ENCODE measurements at places on chromosomes 13 and 19.

GRCh38 chr19:10832939-10833296 is 3.1 kb downstream of the TMED1 start:
- DNase-seq, result no peak

GRCh38 chr19:28972058-28972852 is 240.7 kb downstream of the UQCRFS1 start:
- no peak for DNase-seq

DNA sequence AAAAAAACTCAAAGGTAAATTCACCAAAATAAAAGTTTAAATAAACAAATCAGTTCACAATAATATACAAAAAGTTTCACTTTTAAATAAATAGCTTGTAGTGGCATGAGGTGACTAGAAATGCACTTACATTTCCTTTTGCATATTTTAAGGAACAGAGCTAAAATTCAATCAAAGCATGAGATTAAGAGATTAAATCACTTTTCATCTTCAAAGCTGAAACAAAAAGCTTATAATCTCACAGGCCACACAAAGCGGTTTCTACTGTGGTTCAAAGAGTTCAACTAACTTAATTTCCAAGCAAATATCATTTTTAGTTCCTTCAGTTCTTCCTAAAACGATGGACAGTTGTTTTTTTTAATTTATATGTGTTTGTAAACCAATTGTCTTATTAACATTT is 38.9 kb downstream of the TSC22D1 start:
- no peak for DNase-seq

- no peak for DNase-seq
Measured at GRCh38 chr13:73664851-73665250, 469.4 kb downstream of the KLF12 start.

DNA sequence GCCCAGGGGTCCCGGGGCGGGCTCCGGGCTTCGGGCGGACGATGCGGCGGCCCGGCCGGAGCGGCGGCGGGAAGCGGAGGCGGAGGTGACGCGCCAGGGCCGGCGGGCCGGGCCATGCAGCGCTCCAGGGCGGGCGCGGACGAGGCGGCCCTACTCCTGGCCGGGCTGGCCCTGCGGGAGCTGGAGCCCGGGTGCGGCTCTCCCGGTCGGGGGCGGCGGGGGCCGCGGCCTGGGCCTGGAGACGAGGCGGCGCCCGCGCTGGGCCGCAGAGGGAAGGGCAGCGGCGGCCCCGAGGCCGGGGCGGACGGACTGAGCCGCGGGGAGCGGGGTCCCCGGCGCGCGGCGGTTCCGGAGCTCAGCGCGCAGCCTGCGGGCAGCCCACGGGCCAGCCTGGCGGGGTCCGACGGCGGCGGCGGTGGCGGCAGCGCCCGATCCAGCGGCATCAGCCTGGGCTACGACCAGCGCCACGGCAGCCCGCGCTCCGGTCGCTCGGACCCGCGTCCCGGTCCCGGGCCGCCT is 362 bp downstream of the WTIP start:
- no peak for DNase-seq

GRCh38 chr19:4972509-4973230 is 3.8 kb downstream of the KDM4B start:
- DNase-seq, result no peak

GRCh38 chr13:58933475-58933874 is 1230.3 kb downstream of the DIAPH3 start:
- DNase-seq, result no peak

GRCh38 chr19:6059396-6059947 is 50.8 kb downstream of the RFX2 start:
- DNase-seq, result no peak

- peak; percentile 77 for DNase-seq
Measured at GRCh38 chr19:18700501-18701249, 17.2 kb downstream of the CRTC1 start.

GRCh38 chr13:111916201-111916600 is 150.7 kb upstream of the SOX1 start:
- no peak for DNase-seq

DNA sequence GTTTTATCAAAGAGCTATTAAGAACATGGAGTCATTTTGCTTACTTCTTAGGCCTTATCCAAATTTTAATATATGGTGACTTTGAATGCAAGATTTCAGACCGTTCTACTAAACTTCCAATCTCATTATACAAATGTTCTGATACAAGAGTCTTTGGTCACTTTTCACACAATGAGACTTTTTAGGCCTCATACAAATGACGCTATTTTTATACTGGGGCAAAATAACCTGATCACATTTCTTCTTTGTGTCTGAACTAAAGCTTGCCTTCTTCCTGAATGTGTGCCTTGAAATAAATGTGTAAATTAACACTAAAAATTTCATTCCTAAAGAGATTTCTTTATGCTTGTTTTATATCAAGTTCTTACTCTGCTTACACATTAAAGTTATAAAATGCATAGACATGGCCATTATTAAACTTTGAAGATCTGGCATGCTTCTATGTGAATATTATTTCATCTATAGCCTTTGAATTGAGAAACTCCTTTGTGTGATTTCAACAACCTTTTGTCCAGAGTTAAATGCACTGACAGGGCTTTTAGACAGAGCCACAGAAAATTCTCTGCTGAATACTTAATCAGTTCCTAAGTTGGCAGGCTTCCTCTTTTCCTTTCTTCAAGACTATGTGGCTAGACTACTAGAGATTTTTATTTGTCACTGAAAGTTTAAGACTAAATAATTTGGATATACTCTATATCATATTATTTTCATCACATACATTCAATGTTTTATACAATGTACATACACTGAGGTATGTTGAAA is 86.1 kb downstream of the EDNRB start:
- DNase-seq, result no peak

GRCh38 chr13:41452462-41452861 is 4.9 kb upstream of the RGCC start:
- no peak for DNase-seq

DNA sequence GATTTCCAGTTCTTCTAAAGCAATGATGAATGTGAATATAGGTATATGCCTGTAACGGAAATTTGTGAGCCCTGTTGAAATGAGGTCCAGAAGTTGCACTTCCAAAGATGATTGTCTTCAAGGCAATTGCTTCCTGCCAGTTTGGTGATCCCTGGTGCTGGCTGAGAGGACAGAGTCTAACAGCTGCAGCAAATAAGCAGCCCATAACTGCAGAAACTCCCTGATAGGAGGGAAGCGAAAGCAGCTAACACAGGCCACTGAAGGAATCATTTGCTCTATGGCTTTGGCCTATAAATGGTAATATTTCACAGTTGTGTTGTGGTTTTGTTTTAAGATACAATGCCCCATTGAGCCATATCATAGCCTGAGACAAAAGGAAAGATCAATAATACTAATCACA is 451.5 kb upstream of the MIR17HG start:
- no peak for DNase-seq

GRCh38 chr13:98765996-98766519 is 13.6 kb upstream of the SLC15A1 start:
- no peak for DNase-seq

GRCh38 chr13:111610081-111610480 is 289.6 kb downstream of the TEX29 start:
- no peak for DNase-seq

- DNase-seq, result no peak
Measured at GRCh38 chr13:21117104-21117809, 55.9 kb upstream of the LATS2 start.

- no peak for DNase-seq
Measured at GRCh38 chr13:20696073-20696472, 7.4 kb upstream of the IL17D start.

DNA sequence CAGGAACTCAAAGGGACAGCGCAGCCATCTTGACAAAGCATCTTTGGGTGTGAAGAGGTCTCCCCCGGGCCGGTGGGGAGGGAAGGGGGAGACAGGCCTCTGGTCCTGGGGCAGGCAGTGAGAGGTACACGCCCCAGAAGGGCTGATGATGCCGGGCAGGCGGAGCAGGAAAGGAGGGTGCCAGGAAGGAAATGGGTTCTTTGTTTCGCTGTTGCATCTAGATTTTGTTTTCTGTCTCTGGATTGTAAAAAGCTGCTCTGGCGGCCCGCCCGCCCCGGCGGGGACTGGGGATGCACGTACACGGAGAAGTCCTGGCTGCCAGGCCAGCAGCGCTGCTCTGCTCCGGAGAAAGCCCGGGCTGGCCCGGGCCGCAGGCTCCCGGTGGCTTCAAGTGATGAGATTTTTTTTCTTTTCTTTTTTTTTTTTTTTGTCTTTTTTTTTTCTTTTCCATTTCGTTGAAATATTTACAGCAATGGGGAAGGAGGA is 13.2 kb upstream of the ASF1B start:
- DNase-seq, result peak; percentile 48

DNA sequence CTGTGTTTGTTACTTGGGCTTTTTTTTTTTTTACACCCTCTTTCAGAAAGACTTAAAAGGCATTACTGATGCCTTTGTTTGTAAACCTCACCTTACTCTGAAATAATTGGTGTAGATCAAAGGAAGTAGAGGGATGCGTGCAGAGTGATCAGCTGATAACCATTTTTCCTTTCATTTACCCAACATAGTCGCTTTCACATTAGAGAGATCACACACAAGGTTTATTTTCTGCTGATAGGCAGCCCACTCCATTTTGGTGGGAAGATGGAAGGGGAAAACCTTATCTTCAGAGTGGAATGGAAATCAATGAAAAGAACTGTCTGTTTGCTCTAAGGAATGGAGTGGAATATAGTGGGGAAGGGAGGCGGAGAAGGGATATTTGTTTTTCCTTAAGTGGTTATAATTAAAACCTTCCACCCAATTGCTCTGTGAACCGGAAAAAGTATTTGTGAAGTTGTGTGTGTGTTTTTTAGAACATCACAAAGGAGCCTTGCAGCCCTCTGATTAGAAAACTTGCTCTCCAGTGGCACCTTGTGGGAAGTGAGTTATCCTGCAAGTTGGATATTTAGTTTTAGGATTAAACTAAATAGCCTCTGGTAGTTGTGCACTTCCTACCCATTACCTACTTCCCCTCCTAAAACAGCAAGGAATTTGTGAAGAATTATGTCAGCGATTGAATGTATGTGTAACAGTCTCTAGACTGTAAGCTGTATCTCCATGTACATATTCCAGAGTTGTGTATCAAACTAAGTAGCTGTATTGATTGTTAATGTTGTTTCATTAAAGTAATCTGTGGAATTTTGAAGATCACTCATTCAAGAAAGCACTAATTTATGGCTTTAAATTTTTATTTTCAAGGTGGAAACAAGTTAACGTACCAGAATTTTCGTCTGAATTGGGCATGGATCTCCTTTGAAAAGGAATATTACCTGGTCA is 76.8 kb downstream of the FREM2 start:
- DNase-seq, result peak; percentile 1

- DNase-seq, result peak; percentile 84
Measured at GRCh38 chr13:51451467-51452360, 1.1 kb downstream of the INTS6 start.

DNA sequence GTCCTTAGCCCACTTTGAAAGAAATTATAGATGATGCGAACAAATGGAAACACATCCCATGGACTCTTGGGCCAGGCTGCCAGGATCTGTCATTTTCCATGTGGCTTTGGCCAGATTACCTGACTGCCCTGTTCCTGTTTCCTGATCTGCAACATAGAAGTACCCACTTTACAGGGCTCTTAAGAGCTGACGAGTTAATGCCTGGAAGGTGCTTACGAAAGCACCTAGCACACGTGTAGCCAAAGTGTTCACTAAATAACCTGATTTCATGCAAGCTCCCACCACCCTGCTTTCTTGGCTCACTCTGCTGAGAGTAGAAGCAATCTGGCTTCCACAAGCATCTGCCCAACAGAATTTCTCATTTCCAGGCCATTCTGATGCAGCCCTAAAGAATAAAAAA is 575.2 kb downstream of the MYO16 start:
- DNase-seq, result no peak

DNA sequence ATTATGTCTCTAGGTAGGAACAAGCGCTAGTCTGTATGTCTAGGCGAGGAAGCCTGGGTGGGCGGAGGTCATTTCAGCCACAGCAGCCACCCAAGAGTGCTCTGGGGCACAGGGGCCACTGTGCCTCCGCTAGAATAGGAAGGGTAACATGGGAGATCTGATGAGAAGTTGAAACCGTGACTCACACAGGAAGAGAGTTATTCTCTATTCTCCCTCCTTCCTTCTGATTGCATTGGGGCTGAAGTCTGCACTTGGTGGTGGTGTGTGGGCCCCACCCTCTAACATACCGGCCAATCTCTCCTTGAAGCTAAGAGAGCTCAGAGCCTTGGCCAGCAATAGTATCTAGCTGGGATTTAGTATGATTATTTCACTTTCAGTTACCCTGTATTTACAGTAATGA is 20.3 kb upstream of the GGACT start:
- DNase-seq, result peak; percentile 32

GRCh38 chr13:98875146-98875729 is 102.6 kb downstream of the DOCK9 start:
- no peak for DNase-seq

- DNase-seq, result no peak
Measured at GRCh38 chr19:44747739-44748425, 626 bp upstream of the BCL3 start.

DNA sequence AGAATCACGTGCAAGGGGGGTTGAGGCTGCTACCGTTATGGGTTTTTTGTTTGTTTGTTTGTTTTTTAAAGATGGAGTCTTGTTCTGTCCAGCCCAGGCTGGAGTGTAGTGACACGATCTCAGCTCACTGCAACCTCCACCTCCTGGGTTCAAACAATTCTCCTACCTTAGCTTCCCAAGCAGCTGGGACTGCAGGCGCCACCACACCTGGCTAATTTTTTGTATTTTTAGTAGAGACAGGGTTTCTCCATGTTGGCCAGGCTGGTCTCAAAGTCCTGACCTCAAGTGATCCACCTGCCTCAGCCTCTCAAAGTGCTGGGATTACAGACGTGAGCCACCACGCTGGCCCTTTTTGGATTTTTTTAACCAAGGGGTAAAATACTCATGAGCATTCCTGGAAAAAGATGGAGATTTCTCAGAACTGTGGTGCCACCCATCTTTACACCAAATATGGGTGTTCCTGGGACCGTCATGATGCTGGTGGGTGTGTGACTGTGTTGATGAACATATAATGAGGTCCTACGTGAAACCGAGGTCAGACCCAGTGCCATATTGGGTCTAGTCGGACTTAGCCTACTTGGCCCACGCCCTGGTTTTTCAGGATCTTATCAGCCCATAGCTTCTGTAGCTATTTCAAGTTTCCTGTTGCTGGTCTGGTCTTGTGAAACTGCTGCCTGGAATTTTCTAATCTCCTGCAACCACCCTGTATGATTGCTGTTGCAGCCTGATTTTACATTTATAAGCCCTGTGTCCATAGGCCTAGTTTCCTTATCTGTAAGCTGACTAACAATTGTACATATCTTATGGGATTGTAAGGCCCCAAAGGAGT is 6.2 kb downstream of the PPP1R15A start:
- peak; percentile 20 for DNase-seq

DNA sequence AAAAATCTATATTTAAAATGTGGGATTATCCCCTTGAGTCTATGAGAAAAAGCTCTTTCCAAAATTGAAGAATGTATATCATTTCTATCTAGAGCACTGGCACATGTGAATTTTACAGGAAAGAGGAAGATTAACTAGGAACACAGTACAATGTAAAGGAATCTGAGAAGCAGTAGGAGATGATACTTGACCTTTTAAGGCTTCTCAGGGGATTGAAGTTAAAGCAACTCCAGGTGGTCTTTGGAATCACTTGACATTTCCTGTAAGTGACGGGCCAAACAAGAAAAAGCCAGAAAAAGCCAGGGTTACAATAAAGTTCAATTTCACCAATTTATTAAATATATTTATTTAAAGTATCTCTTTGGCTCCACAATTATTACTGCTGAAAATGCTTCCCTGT is 1373.9 kb downstream of the OLFM4 start:
- no peak for DNase-seq

GRCh38 chr19:31821346-31821745 is 472.1 kb upstream of the TSHZ3 start:
- DNase-seq, result no peak

GRCh38 chr19:17985037-17985818 is 18.3 kb downstream of the KCNN1 start:
- DNase-seq, result no peak

GRCh38 chr13:46624821-46625220 is 71.9 kb downstream of the LRCH1 start:
- DNase-seq, result no peak
